Stimulated activated CD8-positive, alpha-beta memory T cell treated with anti-CD3 and anti-CD28 coated beads, Interleukin-15, amount 100 ng/mL, for 4 hours (primary cell): ENCODE measurements at places on chromosomes 7 and 10.

- DNase-seq, result no peak
Observed at GRCh38 chr7:31782411-31782991, 95.5 kb downstream of the PPP1R17 start.

DNA sequence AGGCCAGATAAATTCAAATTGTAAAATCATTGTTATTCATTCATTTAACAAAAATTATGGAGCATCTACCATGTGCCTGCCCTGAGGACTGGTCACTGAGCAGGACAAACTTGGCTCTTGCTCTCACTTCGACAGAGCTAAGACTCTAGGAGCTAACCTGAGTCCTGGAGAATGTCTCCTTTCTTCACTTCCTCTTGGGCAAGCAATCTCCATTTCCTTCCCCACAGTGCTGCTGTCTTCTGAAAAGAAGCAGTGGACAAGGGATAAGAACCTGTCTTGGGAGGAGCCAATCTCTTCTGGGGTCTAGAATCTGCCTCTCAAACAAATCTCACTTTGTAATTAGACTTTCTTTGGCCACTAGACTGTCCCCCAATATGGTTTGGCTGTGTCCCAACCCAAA lies 76.2 kb upstream of the PLXNA4 start:
- no peak for DNase-seq

- no peak for DNase-seq
Observed at GRCh38 chr10:16904639-16905061, 87.4 kb upstream of the RSU1 start.

DNA sequence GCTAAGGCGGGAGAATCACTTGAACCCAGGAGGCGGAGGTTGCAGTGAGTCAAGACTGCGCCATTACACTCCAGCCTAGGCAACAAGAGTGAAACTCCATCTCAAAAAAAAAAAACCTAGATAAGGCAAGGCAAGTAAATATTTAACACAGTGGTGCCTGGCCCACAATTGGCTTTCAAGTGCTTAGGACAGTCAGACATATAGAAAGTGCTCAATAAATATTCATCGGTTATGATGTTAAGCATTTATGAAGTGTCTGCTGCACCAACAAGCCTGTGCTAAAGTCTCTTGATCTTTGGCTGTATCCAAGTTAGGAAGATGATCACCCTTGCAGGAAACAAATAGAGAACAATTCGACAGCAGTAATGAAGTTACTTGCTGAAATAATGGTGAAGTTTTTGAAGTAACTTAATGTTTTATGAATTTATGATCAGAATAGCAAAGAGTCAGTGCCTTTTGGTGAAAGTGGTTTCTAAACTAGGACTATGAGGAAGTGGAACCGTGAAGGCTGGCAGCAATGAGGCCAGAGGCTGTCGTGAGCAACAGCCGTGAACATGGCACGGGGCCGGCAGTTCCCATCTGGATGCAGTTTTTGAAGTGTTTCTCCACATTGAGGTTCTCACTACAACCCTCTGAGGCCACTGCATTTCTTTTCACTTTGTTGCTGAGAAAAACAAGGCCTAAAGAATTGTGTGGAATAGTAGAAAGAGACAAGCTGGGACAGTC lies 48.1 kb upstream of the GATA3 start:
- no peak for DNase-seq

DNA sequence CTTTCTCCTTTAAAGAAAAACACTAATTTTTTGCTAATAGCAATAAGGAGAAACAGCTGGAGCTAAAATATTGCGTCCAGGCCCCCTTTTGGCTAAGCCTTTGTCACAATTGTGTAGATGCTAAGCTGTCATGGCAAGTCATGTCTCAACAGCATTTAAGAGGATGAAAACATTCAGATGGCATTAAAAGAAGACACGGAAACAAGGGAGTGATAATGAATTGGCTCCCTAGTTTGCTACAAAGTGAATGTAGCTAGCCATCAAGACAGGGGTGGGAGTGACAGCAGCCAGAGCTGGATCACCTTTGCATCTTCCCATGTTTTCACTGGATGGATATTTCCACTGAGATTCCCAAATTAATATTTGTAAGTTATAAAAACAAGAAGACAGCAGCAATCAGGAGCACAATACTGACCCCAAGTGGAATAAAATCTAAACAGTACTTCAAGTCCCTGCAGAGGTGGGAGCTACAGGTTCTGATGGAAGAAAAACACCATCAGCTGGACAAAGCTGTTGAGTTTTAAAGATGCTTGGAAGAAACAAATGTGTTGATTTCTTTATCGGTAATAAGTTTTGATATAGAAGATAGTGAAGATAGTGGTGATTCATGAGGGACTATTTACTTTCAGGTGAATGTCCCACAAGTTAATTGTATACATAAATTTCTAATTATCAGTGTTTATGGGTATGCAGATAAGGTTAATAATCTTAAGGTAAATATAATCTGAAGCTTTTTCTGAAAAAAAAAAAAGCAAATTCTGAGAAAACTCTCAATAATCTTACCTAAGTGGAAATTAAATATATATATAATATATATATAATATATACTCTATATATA lies 129.4 kb downstream of the SLC16A9 start:
- no peak for DNase-seq

GRCh38 chr7:159130820-159131219 lies 13.8 kb downstream of the VIPR2 start:
- DNase-seq, result no peak

DNA sequence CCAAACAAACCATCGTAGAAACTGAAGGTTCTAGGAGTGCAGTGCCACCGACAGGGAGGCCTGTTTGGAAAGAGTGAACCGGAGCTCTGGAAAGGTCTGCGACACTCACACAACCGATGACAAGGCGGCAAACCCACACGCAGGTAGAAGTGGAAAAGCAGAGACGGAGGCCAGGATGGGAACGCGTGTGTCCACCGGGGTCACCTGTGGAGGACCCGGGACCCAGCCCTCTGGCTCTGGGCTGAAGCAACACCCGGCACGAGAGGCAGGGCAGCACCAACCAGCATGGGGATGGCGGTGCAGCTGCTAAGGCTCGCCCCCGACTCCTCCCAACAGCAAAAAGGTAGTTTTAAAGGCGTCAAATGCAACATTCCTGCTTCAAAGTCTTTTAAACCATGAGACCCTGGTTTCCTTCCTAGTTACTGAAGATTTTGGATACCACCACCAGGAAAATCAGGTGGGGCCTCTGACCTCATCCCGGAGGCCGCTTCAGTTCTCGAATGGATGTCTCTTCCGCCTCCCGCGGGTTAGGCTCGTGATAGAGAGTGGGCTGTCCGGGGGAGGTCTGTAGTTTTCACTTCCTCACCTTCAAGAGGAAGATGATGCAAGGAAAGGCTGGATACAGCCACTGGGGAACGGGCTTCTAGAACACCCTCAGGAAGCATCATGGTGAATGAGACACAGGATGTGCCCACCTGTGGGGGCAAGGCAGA lies 115.5 kb downstream of the SMURF1 start:
- no peak for DNase-seq

DNA sequence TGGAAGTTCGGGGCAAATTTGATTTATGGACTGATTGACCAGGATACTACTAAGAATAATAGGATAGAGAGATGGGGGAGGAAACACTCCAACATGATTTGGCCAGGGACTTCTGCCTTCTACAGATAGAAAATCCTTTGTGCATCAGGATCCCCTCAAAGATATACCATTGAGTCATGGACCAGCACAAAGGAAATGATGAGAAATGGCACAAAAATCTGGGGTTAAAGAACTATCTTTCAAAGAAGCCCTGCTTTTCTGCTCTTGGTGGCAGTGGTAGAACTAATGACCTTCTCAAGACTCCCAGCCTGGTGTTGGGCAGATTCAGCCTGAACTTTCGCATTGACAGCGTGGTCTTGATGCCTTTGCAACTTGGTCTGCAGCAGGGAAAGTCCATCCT lies 27.6 kb upstream of the LAMB1 start:
- DNase-seq, result no peak

- no peak for DNase-seq
Observed at GRCh38 chr10:22765660-22766547, 51.5 kb upstream of the PIP4K2A start.

- DNase-seq, result no peak
Observed at GRCh38 chr7:69962186-69963065, 364.2 kb downstream of the AUTS2 start.

DNA sequence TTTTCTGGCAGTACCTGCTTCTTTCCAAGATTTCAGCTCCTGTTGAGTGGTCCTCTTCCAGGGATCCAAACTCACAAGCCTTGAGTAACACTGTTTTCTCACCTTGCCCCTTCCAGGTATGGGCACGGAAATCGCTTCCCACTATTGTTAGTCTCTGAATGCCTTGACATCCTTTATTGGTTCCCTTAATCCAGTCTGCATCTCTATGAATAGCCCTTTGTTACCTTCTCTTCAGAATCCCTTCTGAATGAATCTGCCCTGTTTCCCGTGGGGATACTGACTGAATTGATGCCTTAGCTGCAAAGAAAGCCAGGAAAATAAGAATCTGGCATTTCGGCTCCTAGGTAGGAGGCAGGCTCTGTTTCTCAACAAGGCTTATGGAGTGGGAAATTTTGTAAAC lies 467.7 kb downstream of the PLXNA4 start:
- no peak for DNase-seq

GRCh38 chr7:74455928-74456327 lies 2.2 kb downstream of the GTF2IRD1 start:
- no peak for DNase-seq

- DNase-seq, result no peak
Observed at GRCh38 chr7:27102581-27103442, at the start of gene HOXA2. Gene HOXA2, minus strand, starts transcription at chr7:27102683. Its CDS starts 183 bp downstream, at chr7:27102500.

- DNase-seq, result no peak
Observed at GRCh38 chr10:129711291-129711690, 244.2 kb downstream of the MGMT start.

DNA sequence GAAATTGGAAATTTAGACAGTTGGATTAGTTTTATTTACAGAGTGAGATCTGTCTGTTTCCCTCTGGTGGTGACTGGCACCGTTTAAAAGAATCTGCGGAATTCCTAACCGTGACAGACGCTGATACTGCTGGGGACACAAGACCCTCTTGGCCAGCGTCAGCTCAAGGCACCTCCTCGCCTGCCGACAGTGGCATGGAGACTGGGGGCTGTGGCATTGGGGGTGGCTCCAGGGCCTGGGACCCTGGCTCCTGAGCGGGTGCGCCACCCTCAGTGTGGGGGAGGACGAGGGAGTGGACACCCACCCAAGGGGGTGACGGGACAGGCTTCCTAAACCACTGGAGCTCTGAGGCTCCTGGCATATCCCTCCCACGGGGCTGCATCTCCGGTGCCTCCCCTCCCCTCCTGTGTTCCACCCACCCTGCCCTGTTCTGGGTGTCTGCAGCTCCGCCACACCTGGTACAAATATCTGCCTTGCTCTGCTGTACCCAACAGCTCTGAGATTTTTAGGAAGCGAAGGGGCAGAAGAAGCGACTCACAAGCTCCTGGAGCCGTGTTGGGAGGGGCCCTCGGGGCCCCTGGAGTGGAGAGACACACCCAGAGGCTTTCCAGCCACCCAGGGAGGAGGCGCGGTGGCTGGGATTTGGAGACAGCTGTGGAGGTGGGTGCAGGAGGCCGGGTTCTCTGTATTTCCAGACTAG lies 178.7 kb downstream of the DNAJB6 start:
- no peak for DNase-seq
